ENCODE measurements at places on chromosomes 12 and 14. TPM values are rescaled to one million over a fixed set of nuclear protein-coding genes. Genes with fewer than 3 reads are reported as not detected.

GRCh38 chr14:87772854-87773253 is 220.1 kb downstream of the GALC start:
- no peak overlapping the region for H3K4me3 ChIP-seq
- no peaks in the 10 kb centered on the region for H3K36me3 ChIP-seq
- no peak for DNase-seq
- H3K4me1 ChIP-seq, result no peaks in the 10 kb centered on the region
- no peak overlapping the region for H3K27ac ChIP-seq
- no peaks in the 10 kb centered on the region for H3K27me3 ChIP-seq

GRCh38 chr12:89729946-89730459 is 21.4 kb upstream of the ATP2B1 start:
- H3K4me1 ChIP-seq, result no peaks in the 10 kb centered on the region
- no peaks in the 10 kb centered on the region for H3K36me3 ChIP-seq
- H3K27ac ChIP-seq, result no peak overlapping the region
- no peak for DNase-seq
- H3K27me3 ChIP-seq, result no peaks in the 10 kb centered on the region

GRCh38 chr14:37197421-37198272 is at the start of gene MIPOL1:
TSS of gene MIPOL1 (plus strand) at chr14:37197937. CDS start at chr14:37247889, 49,952 bp downstream.
- H3K27ac ChIP-seq, result peak within 1 kb of the TSS; percentile 86
- DNase-seq, result peak; percentile 86
- no peaks in the 10 kb centered on the region for H3K36me3 ChIP-seq
- H3K27me3 ChIP-seq, result no peaks in the 10 kb centered on the region
- peak within 1 kb of the TSS; percentile 68 for H3K4me3 ChIP-seq

The TMEM229B gene
- 1.4 TPM for total RNA-seq

The ARHGAP9 gene
- total RNA-seq, result 4.2 TPM

The INSM2 gene
- not detected for total RNA-seq
